ELF-1 (cell line): ENCODE measurements at places on chromosomes 16 and 17.

GRCh38 chr16:78805556-78805955 is 706.1 kb downstream of the WWOX start:
- DNase-seq: no peak

GRCh38 chr16:56330476-56330875 is 94.9 kb downstream of the AMFR start:
- DNase-seq: no peak

DNA sequence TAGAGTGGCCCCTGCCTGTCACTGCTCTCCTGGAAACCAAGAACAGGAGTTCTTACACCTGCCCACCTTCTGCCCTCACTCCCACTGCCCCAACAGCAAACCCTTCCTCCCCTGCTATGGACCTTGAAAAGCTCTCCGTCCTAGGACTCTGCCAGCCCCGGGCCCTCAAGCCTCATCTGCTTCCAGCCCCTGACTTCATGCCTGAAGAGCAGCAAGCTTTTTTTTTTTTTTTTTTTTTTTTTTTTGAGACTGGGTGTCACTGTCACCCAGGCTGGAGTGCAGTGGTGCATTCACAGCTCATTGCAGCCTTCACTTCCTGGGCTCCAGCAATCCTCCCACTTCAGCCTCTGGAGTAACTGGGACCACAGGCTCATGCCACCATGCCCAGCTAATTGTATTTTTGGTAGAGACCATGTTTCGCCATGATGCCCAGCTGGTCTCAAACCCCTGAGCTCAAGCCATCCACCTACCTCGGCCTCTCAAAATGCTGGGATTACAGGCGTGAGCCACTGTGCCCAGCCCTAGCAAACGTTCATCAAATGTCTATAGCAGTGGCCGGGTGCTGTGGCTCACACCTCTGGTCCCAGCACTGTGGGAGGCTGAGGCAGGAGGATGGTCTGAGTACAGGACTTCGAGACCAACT is 16.9 kb downstream of the CARHSP1 start:
- no peak for DNase-seq

DNA sequence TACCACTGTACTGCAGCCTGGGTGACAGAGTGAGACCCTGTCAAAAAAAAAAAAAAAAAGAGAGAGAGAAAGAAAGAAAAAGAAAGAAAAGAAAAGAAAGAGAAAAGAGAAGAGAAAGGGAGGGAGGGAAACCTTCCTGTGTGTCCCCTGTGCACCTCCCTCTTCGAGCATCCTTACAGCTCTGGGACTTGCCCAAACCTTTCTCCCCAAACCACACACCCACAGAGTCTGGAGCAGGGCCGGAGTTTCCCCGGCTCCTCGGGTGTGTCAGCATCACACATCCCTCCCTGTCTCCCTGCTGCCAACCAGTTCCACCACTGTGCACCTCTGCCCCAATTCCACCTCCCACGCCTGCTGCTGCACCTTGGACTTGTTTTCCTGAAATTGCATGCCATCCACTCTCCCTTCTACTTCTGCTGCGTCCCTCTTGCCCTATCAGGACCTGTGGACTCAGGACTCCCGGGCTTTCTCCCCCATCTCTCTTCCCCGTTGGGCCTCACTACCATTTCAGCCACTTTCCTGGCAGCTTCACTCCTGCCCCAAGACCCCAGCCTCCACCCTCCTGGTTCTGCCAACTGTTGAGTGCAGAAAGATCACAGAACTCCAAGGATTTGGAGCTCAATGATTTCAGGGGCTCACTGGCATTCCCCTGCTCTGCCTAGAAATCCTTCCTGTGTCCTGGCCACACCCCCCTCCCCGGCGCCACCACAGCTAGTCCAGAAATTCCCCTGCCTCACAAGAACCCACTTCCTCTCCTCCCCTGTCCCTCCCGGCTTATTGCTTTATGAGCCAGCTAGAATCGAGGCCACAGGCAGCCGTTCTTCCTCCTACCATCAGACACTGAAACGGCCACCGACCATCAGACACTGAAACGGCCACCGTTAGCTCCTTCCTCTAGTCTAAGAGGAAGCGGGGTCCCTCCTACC is 3.7 kb upstream of the CDK3 start:
- no peak for DNase-seq

GRCh38 chr17:49819138-49819537 is 28.7 kb downstream of the TAC4 start:
- no peak for DNase-seq

GRCh38 chr17:2243953-2244352 is 59.6 kb downstream of the SMG6 start:
- DNase-seq: no peak
